A549 treated with dexamethasone at 1 μM for 4 hours (cell line): ENCODE measurements at places on chromosomes 7 and 10. TPM values are rescaled to one million over a fixed set of nuclear protein-coding genes. Genes with fewer than 3 reads are reported as not detected.

The DDC gene
- 0.67 to 1.3 TPM (median 0.91 TPM) in 5 replicates for total RNA-seq

The SYT15 gene
- total RNA-seq = 1.5 to 3.1 TPM (median 3.0 TPM) in 5 replicates

The RSPH10B gene
- 0.10 to 0.16 TPM (median 0.12 TPM) in 3 of 5 replicates, not detected in the others for total RNA-seq

The SPACDR gene
- total RNA-seq = 0.47 to 1.1 TPM (median 0.89 TPM) in 5 replicates

The OPN4 gene
- total RNA-seq = 0.04 TPM in 1 of 5 replicates, not detected in the others

The SPDYE2B gene
- total RNA-seq = not detected in 5 replicates

The NUTM2E gene
- total RNA-seq = 0.26 to 0.48 TPM (median 0.40 TPM) in 5 replicates

The PRXL2A gene
- 43.9 to 47.6 TPM (median 45.0 TPM) in 5 replicates for total RNA-seq

The PTN gene
- total RNA-seq = not detected in 5 replicates

The RAMP3 gene
- total RNA-seq = not detected in 5 replicates

The EN2 gene
- 0.61 to 1.1 TPM (median 0.90 TPM) in 5 replicates for total RNA-seq

The CCNJ gene
- 6.0 to 8.3 TPM (median 7.1 TPM) in 5 replicates for total RNA-seq

The UCN3 gene
- total RNA-seq = not detected in 5 replicates

The ZNF518A gene
- total RNA-seq = 4.6 to 9.2 TPM (median 7.3 TPM) in 5 replicates

The SEMA4G gene
- 7.3 to 9.2 TPM (median 7.6 TPM) in 5 replicates for total RNA-seq

The CRHR2 gene
- total RNA-seq = 0.05 to 0.07 TPM (median 0.05 TPM) in 4 of 5 replicates, not detected in the other

The SSC4D gene
- 0.97 to 1.5 TPM (median 1.3 TPM) in 5 replicates for total RNA-seq

The DGKB gene
- total RNA-seq = not detected in 5 replicates

The PRKCQ gene
- total RNA-seq = 3.9 to 4.5 TPM (median 4.2 TPM) in 5 replicates

The PAX2 gene
- 0.15 to 0.30 TPM (median 0.19 TPM) in 5 replicates for total RNA-seq

The LBX1 gene
- not detected in 5 replicates for total RNA-seq

The ITGB8 gene
- 0.73 to 1.6 TPM (median 1.2 TPM) in 5 replicates for total RNA-seq

The NUTM2D gene
- total RNA-seq = 0.97 to 1.7 TPM (median 1.4 TPM) in 5 replicates

The PAPOLB gene
- total RNA-seq = not detected in 5 replicates

The UFSP1 gene
- total RNA-seq = 3.9 to 6.1 TPM (median 4.5 TPM) in 5 replicates
